ENCODE measurements at places on chromosomes 13 and 19.

- peak; percentile 53 for DNase-seq
These were observed 6.5 kb downstream of the RAB11B start for GRCh38 chr19:8396563-8397203.

DNA sequence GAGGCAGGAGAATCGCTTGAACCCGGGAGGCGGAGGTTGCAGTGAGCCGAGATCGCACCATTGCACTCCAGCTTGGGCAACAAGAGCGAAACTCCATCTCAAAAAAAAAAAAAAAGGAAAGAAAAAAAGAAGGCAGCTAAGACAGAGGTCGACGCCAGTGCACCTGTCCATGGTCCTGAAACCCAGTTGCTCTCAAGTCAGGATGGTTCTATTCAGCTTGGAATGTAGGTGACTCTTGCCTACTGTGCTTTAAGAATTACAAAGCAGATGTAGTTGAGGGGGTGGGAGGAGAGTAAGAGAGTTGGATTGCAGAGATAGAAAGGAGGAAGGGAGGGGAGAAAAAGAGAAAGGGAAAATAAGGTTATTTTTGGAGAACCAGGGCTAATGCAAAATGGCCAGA is 18.7 kb downstream of the CACNG7 start:
- DNase-seq: peak; percentile 16

GRCh38 chr13:46667687-46668281 is 114.8 kb downstream of the LRCH1 start:
- no peak for DNase-seq

- no peak for DNase-seq
These were observed 118.4 kb downstream of the RAB20 start for GRCh38 chr13:110442930-110443621.

- DNase-seq: no peak
These were observed 474.9 kb upstream of the MIR17HG start for GRCh38 chr13:90872491-90873025.

- no peak for DNase-seq
These were observed 63.8 kb upstream of the GJB6 start for GRCh38 chr13:20295956-20296355.

- no peak for DNase-seq
These were observed 23.8 kb upstream of the C13orf42 start for GRCh38 chr13:51134763-51135365.

- DNase-seq: no peak
These were observed 19.5 kb downstream of the CPT1C start for GRCh38 chr19:49710372-49710951.

DNA sequence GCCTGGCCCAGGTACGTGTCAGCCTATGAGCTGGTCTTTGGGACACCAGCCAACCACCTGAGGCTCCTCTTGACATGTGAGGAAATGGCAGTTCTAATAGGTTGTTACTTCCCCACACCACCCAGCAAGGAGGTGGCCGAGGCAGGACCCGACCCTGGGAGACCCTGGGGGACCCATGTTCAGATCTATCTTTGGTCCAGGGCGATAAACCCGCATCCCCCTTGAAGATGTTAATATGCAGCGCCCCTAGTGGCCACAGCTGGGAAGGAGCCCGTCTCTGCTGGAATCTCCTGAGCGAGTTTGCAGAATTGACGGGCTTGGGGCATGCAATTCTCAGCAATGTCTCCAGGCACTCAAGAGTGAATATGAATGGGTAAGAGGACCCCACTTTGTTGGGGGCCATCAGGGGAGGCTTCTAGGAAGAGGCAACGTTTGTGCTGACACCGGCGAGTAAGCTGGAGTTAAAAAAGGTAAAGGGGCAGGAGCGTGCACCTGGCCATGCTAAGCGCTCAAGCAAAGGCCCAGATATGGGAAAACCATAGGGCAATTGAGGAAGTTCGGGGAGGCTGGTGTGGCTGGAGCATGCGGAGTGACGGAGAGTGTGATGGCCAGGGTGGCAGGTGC is 1.5 kb upstream of the MYO1F start:
- peak; percentile 65 for DNase-seq

DNA sequence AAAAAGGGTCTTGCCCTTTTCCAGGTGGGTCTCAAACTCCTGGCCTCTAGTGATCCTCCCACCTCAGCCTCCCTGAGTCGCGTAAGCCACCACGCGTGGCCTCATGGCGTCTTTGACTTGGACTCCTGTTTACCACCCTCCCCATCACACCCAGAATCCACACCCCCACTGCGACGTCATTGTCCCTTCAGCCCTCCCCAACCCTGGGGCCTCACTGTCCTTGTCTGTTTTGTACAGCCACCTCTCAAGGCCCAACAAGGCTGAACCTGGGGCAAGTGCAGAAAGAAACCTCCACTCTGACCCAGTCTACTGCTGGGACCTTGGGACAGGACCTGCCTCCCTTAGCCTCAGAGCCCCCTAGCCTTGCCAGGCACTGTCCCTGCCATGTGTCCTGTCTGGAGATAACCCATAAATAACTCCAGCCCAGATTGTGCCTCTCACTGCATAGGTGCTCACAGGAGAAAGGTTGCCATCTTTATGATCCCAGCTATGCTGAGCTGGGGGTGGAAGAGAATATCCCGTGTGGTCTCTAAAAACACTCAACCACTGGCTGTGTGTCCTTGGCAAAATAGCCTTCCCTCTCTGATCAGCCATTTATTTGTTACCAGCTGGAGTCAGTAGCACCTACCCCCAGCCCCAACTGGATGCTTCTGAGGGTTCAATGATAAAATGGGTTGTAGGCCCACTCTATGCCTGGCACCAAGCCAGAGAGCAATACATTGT is 1.8 kb upstream of the IFI30 start:
- no peak for DNase-seq
